ENCODE measurements at places on chromosomes 13 and 19.
A peak's percentile ranks its signal among the peaks of the same experiment; 100 is the strongest.

DNA sequence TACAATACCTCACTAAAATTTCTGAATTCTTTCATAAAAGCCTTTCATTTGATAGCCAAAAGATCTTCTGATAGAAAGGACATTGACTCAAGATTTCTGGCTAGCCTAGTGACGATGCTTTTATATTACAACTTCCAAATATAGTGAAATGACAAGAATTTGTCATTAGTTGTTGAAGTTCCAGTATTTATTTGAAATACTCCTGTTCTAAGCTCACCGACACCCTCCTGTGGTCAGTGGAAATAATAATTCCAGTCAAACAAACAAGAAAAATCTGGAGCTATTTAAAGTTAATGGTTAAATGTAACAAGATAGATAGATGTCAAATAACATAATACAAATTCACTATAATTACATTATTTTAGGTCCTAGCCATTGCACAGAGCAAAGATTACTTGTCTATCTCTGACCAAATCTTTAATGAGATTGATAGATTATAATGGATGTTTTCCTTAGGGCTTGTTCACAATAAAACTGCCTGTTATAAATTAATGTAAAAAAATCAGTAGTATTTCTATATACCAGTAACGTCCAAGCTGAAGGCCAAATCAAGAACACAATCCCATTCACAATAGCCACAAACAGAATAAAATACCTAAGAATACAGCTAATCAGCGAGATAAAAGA is 195.5 kb downstream of the RGCC start:
- DNase-seq: peak; percentile 28

DNA sequence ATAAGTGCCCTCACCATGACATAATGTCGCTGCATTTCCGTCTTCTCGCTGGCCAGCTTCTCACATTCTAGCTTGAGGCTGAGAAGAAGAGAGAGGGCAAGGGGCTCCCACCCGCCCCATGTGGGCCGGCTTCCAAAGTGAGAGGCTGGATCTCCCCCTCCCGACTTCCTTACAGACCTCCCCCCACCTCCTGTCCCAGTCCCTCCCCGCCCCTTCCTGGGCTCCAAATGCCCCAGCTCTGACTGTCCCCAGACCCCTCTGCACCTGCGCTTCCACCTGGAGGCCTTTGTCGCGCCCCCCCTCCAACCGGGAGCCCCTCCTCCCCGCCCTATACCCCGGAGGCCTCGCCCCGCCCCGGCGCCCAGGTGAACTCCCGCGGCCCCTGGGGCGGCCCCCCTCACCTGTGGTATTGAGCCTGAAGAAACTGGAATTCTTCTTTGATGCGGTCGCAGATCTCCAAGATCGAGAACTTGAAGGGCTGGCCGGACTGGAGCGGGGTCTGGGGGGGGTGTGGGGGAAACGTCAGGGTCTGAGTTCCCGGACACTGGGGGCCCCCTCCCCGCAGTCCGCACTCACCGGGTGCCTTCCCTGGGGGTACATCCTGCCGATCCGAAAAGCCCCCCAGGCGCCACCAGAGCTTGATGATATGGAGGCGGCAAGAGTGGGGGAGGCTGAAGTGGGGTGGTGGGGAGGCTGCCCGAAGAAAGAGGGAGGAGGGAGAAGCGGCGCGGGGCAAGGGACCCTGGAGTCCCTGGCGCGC is 595 bp downstream of the TLE2 start:
- DNase-seq: peak; percentile 23

DNA sequence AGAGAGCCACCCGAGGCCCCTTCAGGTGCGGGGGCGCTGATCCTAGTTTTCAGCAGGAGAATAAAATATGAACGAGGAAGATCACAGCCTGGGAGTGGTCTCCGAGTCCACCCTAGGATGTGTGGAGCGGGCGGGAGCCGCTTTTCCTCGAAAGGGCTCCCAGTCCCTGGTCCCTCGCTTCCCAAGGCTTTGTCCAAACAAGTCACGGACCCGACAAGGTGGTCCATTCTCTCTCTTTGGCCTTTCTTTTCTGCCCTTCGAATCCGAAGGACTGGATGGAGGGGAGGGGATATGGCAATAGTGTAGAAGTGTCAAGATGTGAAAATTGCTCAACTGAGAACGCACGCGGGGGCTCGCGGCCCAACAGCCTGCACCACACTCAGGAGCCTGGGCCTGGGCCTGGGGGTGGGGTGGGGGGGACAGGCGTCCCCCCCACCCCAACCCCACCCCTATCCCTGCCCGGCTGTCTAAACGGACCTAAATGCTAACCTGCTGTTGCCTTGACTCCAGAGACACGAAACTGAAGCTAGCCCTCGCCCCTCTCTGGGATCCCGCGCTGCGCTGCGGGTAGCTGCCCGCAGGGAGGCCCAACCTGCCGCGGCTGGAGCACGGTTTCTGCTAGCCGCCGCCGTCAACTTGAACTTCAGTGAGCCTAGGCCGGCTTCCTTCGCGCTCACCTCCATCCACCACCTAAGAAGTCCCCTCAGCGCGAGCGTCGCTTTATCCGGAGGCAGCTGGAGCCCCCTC is 7.1 kb downstream of the ZIC2 start:
- DNase-seq: no peak

DNA sequence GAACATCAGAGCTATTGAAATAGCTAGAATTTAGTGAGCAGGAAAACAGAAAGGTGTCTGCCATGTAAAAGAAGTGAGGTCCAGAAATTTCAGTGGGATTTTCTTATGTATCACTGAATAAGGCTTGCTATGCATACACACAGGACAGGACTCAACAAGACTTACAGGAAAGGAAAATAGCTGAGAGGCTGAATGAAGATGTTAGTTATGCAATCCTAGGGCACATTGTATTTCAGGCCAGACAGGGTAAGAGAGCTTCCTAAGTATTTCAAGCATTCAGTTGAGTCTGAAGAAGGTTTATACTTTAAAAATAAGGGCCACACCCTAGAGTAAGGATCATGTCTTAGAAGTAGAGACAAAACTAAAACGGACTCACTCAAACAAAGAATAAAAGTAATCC is 419.9 kb upstream of the PRR20A start:
- no peak for DNase-seq

Measured in T-helper 9 cell (primary cell).